GM23338 (cell line): ENCODE measurements at places on chromosomes 4 and X. TPM values are rescaled to one million over a fixed set of nuclear protein-coding genes. Genes with fewer than 3 reads are reported as not detected.

SYN1 gene
- polyA plus RNA-seq, result 3.6 and 7.1 TPM in 2 replicates

FDCSP gene
- polyA plus RNA-seq, result not detected in 2 replicates

CAPN6 gene
- polyA plus RNA-seq, result 3.8 and 4.5 TPM in 2 replicates

SMIM31 gene
- polyA plus RNA-seq, result not detected in 2 replicates

PTCHD1 gene
- polyA plus RNA-seq, result 0.63 and 1.9 TPM in 2 replicates

SMPX gene
- polyA plus RNA-seq, result 0.33 TPM in 1 of 2 replicates, not detected in the other

DNA sequence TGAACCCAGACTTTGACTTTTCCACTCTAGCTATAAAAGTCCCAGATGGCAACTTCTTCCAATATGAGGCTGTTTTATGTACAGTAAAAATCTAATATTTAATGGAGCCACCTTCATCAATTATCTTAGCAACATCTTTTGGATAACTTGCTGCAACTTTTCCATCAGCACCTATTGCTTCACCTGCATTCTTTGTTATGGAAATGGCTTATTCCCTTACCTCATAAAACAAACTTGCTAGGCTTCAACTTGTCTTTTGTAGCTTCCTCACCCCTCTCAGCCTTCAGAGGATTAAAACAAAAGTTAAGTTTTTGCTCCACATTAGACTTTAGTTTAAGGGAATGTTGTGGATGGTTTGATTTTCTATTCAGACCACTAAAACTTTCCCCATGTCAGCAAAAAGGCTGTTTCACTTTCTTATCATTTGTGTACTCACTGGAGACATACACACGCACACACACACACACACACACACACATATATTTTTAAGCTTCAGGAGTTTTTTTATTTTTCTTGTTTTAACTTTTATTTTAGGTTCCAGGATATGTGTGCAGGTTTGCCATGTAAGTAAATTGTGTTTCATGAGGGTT, 1296.1 kb upstream of the PABPC4L start:
- no peaks in the 10 kb centered on the region for H3K4me1 ChIP-seq
- H3K36me3 ChIP-seq, result no peaks in the 10 kb centered on the region
- no peak overlapping the region for H3K4me3 ChIP-seq
- H3K27ac ChIP-seq, result no peak overlapping the region
- peak; percentile 26 for DNase-seq

GRCh38 chrX:51144828-51145442, 187.7 kb upstream of the NUDT10 start:
- no peaks in the 10 kb centered on the region for H3K36me3 ChIP-seq
- H3K4me1 ChIP-seq, result no peaks in the 10 kb centered on the region
- peak; percentile 80 for DNase-seq
- no peak overlapping the region for H3K4me3 ChIP-seq
- H3K27me3 ChIP-seq, result no peaks in the 10 kb centered on the region

- no peak for DNase-seq
- peak overlapping the region; percentile 86 for H3K27ac ChIP-seq
- H3K27me3 ChIP-seq, result no peaks in the 10 kb centered on the region
- H3K4me1 ChIP-seq, result peaks cover 38% of the 10 kb centered on the region
- peaks cover 33% of the 10 kb centered on the region for H3K36me3 ChIP-seq
Observed at GRCh38 chr4:10115271-10115796, 1.3 kb downstream of the WDR1 start.

DNA sequence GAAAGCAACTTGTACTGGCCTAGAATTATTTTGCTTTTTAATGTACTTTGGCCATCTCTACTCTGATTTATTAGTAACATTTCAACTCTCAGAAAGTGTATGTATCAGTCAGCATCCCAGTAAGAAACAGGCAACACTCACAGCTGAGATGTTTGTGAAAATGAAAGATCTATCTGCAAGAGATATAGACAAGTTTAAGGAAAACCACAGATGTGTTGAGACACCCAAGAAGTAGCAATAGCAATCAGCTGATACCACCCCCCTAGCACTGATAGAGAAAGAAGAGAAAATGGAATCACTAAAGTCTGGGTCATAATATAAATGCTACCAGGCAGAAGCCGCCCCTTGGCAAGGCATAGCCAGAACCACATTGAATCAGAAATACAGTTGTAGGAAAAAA, 372.0 kb downstream of the ARAP2 start:
- no peak for DNase-seq
- H3K27ac ChIP-seq, result no peak overlapping the region
- no peaks in the 10 kb centered on the region for H3K4me1 ChIP-seq

GRCh38 chr4:74886484-74886883, 46.4 kb upstream of the PARM1 start:
- H3K36me3 ChIP-seq, result no peaks in the 10 kb centered on the region
- no peaks in the 10 kb centered on the region for H3K4me1 ChIP-seq
- no peak for DNase-seq
- no peak overlapping the region for H3K27ac ChIP-seq
- no peak overlapping the region for H3K4me3 ChIP-seq
- no peaks in the 10 kb centered on the region for H3K27me3 ChIP-seq

- no peaks in the 10 kb centered on the region for H3K27me3 ChIP-seq
- no peak overlapping the region for H3K27ac ChIP-seq
- no peaks in the 10 kb centered on the region for H3K36me3 ChIP-seq
- no peaks in the 10 kb centered on the region for H3K4me1 ChIP-seq
Observed at GRCh38 chr4:13763707-13764106, 136.2 kb upstream of the BOD1L1 start.

- H3K4me1 ChIP-seq, result peaks cover 14% of the 10 kb centered on the region; the same call in 1 of the 2 replicates
- no peaks in the 10 kb centered on the region for H3K36me3 ChIP-seq
- no peaks in the 10 kb centered on the region for H3K27me3 ChIP-seq
- no peak overlapping the region for H3K4me3 ChIP-seq
- DNase-seq, result no peak
Observed at GRCh38 chrX:69027181-69028005, 137.9 kb downstream of the PJA1 start.

GRCh38 chrX:87626996-87627395, 109.4 kb downstream of the KLHL4 start:
- no peak for DNase-seq
- H3K27me3 ChIP-seq, result no peaks in the 10 kb centered on the region
- H3K36me3 ChIP-seq, result no peaks in the 10 kb centered on the region
- 0 out of 2 replicates have a peak overlapping the region, but pooled peaks have one; percentile 7 for H3K4me3 ChIP-seq
- H3K27ac ChIP-seq, result peak overlapping the region; percentile 90

GRCh38 chrX:18415386-18415785, 10.0 kb upstream of the CDKL5 start:
- H3K4me3 ChIP-seq, result no peak overlapping the region
- no peak overlapping the region for H3K27ac ChIP-seq
- H3K4me1 ChIP-seq, result no peaks in the 10 kb centered on the region
- DNase-seq, result no peak

GRCh38 chrX:31057691-31058090, 14.2 kb downstream of the FTHL17 start:
- no peak overlapping the region for H3K4me3 ChIP-seq
- H3K27ac ChIP-seq, result no peak overlapping the region
- no peaks in the 10 kb centered on the region for H3K36me3 ChIP-seq
- DNase-seq, result no peak
- H3K27me3 ChIP-seq, result no peaks in the 10 kb centered on the region

DNA sequence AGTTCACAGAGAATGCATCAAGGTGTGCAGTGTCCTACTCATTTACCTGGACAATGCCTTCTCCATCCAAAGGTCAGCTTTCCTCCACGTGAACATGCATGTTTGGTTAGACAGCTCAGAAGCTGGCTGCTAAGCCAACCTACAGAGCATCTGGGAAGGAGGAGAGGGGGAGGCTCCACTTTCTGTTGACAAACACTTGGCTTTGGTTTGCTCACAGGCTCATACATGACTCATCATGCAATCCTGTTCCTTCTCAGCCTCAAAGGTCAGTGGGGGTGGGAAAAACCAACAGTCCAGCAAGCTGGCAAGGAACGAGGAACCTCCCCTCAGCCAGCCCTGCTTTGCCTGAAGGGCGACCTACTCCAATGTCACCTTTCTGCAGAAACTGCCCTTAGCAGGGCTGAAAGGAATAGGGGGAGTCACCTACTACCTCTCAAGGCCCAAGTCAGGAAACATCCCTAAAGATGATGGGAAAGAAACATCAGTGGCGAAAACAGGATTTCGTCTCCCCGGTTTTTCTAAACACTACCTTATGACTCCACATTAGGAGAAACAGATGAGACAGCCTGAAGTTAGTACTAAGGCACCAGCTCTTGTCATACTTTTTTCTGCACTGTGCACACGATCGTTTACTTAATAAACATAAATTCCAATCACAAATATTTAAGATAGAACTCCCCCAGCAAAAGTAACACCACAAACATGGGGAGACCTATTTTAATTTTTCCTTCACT, 37.9 kb downstream of the RELL1 start:
- H3K36me3 ChIP-seq, result no peaks in the 10 kb centered on the region
- 0 out of 2 replicates have a peak overlapping the region, but pooled peaks have one; percentile 39 for H3K27ac ChIP-seq
- no peak overlapping the region for H3K4me3 ChIP-seq
- H3K4me1 ChIP-seq, result peaks cover 25% of the 10 kb centered on the region
- no peak for DNase-seq

- H3K36me3 ChIP-seq, result no peaks in the 10 kb centered on the region
- DNase-seq, result peak; percentile 77
Observed at GRCh38 chrX:48648336-48648751, 35.3 kb upstream of the WAS start.

DNA sequence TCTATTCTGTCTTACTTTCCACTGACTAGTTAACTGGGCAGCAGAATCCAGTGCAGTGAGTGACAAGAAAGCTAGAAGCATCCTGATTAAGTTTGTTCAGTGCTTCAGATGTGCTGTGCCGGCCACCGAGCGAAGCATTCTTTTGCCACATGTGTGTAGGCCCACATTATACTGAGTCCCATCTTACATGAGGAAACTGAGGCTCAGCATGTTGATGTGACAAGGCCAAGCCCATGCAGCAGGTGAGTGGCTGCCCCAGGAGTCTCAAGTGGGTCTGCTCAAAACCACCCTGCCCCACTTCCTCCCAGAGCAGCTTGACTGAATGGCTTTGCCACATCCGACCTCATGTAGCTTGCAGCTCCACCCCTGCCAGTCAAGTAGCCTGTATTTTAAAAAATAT, 50.5 kb downstream of the RHOH start:
- no peak for DNase-seq
- no peak overlapping the region for H3K4me3 ChIP-seq
- H3K27ac ChIP-seq, result no peak overlapping the region

DNA sequence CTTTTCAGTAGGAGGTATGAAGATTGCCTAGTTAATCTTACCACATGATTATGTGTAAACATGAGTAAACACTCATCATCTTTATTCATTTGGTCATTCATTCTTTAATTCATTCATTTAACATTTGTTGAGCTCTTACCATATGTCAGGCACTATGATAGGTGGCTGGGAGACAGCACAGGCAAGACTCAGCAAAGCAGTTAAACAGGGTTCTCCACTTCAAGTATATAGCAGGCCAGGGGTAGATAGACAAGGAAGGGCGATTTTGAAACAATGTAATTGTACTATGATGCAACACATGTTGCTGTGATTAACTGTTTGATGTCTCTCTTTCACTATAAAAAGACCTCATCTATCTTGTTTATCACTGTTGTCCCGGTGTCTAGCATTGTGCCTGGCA, 84.3 kb upstream of the GPR101 start:
- no peaks in the 10 kb centered on the region for H3K4me1 ChIP-seq
- no peak overlapping the region for H3K4me3 ChIP-seq
- H3K27ac ChIP-seq, result no peak overlapping the region
- no peak for DNase-seq
- H3K27me3 ChIP-seq, result no peaks in the 10 kb centered on the region
